ENCODE measurements at places on chromosomes 2 and 18. TPM values are rescaled to one million over a fixed set of nuclear protein-coding genes. Genes with fewer than 3 reads are reported as not detected.

Gene BOLL
- not detected for total RNA-seq

Gene MARCO
- total RNA-seq = 1.8 TPM

Gene GALR1
- total RNA-seq = not detected

Gene KIF5C
- 1.3 TPM for total RNA-seq

Gene STK16
- 26.4 TPM for total RNA-seq

Gene SH2D6
- total RNA-seq = not detected

Gene FN1
- 63.5 TPM for total RNA-seq

Gene IL1R1
- 45.8 TPM for total RNA-seq

- DNase-seq = no peak
Measured at GRCh38 chr2:105518897-105519296, 120.0 kb upstream of the FHL2 start.

DNA sequence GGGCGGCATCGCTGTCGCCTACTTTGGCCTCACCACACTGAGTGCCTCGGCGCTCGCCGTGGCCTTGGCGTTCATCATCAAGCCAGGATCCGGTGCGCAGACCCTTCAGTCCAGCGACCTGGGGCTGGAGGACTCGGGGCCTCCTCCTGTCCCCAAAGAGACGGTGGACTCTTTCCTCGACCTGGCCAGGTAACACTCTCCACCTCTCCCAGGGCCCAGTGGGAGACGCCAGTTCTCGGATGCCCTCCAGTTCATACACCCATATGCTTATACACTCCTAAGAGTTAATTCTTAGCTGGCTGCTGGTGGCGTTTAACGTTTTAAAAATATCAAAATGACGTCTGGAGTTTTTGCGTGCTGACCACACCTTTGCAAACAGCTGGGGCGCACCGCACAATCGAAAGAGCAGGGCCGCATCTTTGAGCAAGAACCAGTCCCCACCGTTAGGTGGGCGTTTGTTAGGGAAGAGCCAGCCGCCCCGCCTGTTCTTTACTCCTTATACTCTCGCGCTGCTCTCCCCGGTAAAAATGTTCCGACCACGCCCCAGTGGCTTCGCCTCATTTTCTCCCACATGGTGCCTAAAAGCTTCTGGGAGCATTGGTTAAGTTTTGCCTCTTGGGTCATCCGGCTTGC, 899 bp downstream of the SLC1A4 start:
- no peak for DNase-seq

- DNase-seq = no peak
Measured at GRCh38 chr2:202494300-202495229, 118.4 kb downstream of the BMPR2 start.

- no peak for DNase-seq
Measured at GRCh38 chr2:220489121-220489520, 861.7 kb downstream of the SLC4A3 start.

DNA sequence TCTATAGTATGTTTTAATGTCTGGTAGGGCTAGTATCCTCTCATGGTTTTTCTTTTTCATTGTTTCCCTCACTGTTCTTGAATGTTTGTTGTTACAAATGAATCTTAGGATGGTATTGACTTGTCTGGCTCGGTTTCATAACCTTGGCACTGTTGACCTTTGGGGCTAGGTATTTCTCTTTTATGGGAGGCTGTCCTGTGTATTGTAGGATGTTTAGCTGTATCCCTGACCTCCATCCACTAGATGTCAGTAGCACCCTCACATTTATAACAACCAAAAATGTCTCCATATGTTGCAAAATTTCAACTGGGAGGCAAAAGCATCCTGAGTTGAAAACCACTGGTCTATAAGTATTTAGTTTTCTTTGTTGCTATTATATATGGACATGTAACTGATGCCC, 7.0 kb upstream of the AOX1 start:
- DNase-seq = no peak

DNA sequence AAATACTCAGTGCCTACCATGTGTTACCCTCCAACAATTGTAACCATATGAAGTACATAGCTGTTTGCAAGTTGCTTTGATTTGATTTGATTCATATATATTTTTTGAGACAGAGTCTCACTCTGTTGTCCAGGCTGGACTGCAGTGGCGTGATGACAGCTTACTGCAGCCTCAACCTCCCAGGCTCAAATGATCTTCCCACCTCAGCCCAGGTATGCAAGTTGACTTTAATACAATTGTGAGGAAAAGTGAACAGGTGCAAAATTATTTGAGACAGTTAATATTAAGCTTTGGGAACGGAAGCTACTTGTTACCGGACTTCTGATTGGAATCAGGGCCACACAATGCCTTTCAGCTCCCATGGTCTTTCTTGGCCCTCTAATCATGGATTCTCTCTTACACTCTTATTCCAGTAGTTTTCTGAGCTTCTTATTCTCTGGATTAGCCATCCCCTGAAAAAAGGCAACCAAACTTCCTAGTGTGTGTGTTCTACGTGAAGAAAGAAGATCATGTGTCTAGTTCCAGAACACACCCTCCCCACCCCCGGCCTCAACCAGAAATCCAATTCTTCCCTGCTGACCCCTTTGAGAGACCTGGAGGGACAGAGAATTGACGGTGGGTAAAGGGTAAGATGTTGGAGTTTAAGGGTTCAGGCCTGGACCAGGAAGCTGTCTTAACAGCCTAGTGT, 1.1 kb upstream of the RPL37A start:
- no peak for DNase-seq

DNA sequence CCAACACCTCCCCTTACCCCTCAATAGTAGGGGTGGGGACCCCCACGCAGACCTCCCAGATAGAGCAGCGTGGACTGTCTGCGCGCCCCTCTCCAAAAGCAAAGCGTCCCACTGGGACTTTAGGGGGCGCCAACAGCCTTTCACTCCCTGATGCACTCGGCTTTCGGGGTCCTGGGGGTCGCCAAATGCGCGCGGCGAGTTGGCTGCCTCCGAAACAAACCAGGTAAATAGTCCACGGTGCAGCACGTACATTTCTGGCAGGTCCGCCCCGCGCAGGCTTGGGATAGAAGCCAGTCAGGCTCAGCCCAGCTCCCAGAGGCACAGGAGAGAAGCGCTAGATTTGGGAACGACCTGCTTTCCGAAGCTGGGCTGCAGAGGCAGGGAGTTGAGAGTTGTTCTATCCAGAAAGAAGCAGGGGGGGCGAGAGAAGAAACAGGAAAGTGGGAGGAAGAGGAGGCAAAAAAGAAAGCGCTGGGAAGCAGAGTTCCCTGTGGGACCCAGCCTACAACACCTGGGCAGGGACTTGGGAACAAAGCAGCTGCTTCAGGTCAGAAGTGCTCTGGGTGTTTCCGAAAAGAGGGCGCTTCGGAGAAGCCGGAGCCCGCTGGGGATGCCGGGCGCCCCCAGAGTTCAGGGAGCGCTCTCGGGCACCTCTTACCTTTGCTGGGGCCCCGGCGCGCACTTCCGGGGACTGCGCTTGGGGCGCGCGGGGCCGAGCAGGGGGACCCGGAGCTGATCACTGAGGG, 544 bp downstream of the EVA1A start:
- no peak for DNase-seq

- DNase-seq = no peak
Measured at GRCh38 chr18:45335282-45336043, 279.8 kb upstream of the SLC14A2 start.

DNA sequence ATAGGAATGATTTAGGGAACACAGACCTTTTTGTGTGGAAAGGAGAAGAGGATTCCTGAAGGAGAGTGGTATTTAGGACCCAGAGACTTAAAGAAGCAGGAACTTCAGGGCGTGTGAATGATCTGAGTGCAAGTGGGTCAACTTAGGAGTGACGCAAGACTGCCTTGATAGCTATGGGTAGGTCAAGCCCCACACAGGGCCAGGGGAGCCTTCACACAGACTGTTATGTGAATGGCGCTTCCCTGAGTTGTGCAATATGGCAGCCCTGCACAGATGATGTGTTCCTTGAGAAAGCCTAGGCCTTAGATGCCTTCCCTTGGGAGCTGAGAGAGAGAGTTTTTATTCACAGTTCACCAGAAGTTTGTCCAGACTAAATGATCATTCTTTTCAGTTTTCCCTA, 47.1 kb upstream of the IGFBP5 start:
- no peak for DNase-seq
